ENCODE measurements at places on chromosomes 16 and 17. TPM values are rescaled to one million over a fixed set of nuclear protein-coding genes. Genes with fewer than 3 reads are reported as not detected.
A peak's percentile ranks its signal among the peaks of the same experiment; 100 is the strongest.

DNA sequence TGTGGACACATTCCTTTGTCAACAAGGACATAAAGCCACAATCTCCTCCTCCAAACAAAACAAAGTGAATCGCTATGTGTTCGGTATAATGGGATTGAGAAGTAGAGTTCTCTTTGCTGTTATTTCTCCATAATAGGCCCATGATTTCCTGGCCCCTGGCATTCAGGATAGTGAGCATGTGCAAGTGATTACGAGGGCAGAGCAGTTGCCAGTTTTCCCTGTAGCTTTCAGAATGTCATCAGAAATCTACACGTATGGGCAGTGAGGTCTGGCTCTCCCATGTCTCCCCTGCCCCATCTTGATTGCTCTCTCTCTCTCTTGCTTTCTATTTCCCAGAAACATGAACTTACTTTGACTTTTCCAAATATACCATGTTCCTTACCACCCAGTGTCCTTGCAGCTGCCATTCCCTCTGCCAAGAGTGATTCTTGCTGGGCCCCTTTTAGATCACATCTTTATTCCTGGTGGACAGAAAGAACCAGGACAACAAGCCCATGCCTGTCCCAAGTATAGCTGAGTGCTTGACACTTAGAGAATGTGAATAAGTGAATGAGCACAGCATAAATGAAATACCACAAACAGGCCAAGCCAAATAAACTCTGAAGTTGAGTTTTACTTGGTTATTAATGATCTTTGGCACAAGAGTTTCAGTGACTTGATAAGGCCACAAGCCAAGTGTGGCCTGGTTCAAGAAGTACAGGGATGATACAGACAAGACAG is 273.1 kb downstream of the CDH13 start:
- H3K4me3 ChIP-seq = no peak overlapping the region
- DNase-seq = no peak
- H3K4me1 ChIP-seq = no peaks in the 10 kb centered on the region
- no peaks in the 10 kb centered on the region for H3K36me3 ChIP-seq

DNA sequence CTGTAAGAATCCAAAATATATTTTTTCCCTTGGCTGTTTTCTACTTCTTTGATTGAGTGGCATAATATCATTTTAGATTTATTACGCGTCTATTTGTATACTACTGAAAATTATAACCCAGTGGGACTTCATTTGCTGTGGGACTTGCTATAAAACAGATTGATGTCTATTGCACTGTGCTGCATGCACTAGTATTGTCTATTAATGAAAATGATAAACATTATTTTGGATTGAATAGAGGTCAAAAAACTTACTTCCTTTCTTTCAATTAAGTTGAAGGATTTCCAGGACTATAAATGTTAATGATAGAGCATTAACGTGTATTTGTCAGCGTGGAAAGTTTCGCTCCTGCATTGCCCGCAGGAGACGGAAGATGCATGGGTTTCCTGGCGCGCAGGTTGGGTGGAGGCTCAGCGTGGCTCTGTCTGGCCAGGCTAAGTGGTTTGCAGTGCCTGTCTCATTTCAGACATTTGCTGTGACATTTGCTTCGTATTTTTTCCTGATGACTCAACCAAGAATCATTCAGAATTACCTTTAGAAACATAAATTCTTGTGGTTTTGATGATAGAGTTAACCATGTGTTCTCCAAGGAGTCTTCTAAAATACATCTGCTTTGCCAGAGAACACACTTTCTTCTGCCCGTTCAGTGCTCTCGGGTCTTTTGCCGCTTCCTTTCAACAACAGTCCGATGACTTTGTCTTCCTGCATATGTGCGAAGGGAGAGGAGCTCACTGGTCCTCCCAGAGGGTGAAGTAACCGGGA is 216.7 kb downstream of the RPTOR start:
- H3K4me1 ChIP-seq = no peaks in the 10 kb centered on the region
- no peak overlapping the region for H3K4me3 ChIP-seq
- DNase-seq = no peak
- H3K36me3 ChIP-seq = no peaks in the 10 kb centered on the region
- H3K27ac ChIP-seq = no peak overlapping the region

Gene LDHD
- 10.7 TPM for total RNA-seq

DNA sequence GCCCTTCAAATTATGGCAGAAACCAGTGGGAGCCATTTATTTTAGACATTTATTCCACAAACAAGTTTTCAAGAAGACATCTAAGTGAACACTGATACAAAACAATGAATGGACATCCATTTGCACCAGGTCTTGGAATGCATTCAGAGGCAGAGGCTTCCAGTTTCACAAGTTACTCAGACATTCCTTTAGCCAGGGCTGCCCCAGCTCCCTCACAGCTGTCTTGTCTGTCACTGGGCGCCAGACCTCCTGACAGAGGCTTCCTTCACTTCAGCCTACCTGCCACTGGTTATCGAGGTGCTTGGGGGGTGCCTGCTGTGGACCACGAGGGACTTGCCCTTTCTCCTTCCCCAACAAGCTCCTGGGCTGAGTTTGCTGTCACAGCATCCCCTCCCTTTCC is 19.2 kb downstream of the AQP8 start:
- no peak overlapping the region for H3K27ac ChIP-seq
- no peak for DNase-seq
- H3K36me3 ChIP-seq = peaks cover 6% of the 10 kb centered on the region
- H3K27me3 ChIP-seq = no peaks in the 10 kb centered on the region
- no peak overlapping the region for H3K4me3 ChIP-seq

- H3K4me3 ChIP-seq = no peak overlapping the region
- no peak overlapping the region for H3K27ac ChIP-seq
- no peaks in the 10 kb centered on the region for H3K36me3 ChIP-seq
- no peaks in the 10 kb centered on the region for H3K27me3 ChIP-seq
These were observed 16.1 kb downstream of the TIMM22 start for GRCh38 chr17:1012823-1013728.

Gene KRTAP9-8
- not detected for total RNA-seq

DNA sequence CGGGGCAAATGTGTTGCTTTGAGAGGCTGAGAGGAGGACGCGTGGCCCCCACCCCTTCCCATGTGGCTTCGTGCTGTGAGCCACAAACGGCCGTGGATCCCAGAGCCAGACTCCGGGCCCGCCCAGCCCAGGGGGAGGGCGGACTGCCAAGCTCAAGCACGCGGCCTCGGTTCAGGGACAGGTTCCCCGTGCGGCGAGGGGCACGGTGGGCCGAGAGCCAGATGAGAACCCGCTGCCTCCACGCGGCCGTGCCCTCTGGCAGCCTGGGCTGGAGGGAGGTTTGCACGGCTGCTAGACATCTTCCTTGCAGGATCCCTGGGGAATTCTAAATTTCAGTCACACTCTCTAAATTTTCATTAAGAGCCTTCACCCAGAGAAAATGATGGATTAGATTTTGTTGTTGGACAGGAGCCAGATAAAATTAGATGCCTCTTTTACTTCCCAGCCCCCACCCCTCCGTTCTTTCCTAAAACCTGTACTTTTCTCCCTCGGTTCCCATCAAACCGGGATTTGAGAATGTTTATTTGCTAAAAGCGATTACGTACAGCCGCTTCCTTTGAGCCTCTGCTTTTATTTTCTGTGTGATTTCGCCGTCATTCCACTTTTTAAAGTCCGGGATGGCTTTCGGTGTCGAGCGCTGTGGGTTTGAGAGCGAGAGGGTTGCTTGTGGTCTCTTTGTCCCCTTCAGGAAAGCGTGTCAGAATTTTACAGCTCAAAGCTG is 25.0 kb upstream of the GNG13 start:
- peaks cover 4% of the 10 kb centered on the region for H3K4me1 ChIP-seq
- peak overlapping the region; percentile 43 for H3K4me3 ChIP-seq
- H3K27me3 ChIP-seq = no peaks in the 10 kb centered on the region
- DNase-seq = no peak
- no peaks in the 10 kb centered on the region for H3K36me3 ChIP-seq
- no peak overlapping the region for H3K27ac ChIP-seq

- no peak overlapping the region for H3K4me3 ChIP-seq
- H3K27me3 ChIP-seq = no peaks in the 10 kb centered on the region
- no peak overlapping the region for H3K27ac ChIP-seq
- no peaks in the 10 kb centered on the region for H3K36me3 ChIP-seq
These were observed 3.6 kb upstream of the KDM8 start for GRCh38 chr16:27199736-27200135.

GRCh38 chr17:19905502-19905901 is 37.8 kb upstream of the ULK2 start:
- no peaks in the 10 kb centered on the region for H3K27me3 ChIP-seq
- no peak overlapping the region for H3K27ac ChIP-seq
- DNase-seq = no peak
- no peak overlapping the region for H3K4me3 ChIP-seq
- peaks cover 6% of the 10 kb centered on the region for H3K36me3 ChIP-seq

DNA sequence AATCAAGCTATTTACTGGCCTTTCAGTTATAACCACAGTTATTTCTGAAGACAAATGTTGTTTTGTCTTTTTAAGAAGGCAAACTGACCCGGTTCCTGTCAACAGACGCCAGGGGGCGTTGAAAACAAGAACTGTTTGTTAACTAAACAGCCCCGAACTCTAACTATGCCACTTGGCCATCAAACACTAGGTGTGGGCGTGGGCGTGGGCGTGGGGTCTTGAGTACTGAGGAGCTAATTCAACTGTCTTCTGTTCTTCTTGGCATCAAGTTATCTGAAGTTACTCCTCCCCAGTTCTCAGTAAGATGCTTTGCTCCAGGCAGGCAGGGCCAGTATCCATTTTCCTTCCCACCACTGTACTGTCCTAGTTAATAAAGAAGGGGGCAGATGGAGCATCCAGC is 63.3 kb upstream of the MTMR4 start:
- DNase-seq = peak; percentile 30
- H3K4me1 ChIP-seq = no peaks in the 10 kb centered on the region
- no peaks in the 10 kb centered on the region for H3K36me3 ChIP-seq
- H3K27me3 ChIP-seq = no peaks in the 10 kb centered on the region
- H3K4me3 ChIP-seq = no peak overlapping the region

Gene TNK1
- total RNA-seq = 22.1 TPM

- H3K36me3 ChIP-seq = no peaks in the 10 kb centered on the region
- no peaks in the 10 kb centered on the region for H3K4me1 ChIP-seq
- no peak overlapping the region for H3K4me3 ChIP-seq
- no peak for DNase-seq
- no peaks in the 10 kb centered on the region for H3K27me3 ChIP-seq
- no peak overlapping the region for H3K27ac ChIP-seq
These were observed 74.8 kb upstream of the SMURF2 start for GRCh38 chr17:64736804-64737492.

DNA sequence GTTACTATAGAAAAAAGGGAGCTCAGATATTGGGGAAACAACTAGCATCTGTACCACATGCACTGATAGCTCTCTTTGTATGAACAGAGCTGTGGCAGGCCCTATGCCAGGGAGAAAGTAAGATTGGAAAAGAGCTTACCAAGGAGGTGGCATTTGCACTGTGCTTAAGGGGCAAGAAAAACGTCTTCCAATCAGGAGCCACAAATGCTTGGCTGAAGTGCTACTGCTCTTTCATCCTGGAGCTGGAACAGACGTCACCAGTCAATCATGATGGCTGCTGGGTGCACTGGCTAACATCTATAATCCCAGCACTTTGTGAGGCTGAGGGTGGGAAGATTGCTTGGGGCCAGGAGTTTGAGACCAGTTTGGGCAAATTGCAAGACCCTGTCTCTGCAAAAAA is 218.5 kb downstream of the SEC14L1 start:
- H3K4me3 ChIP-seq = no peak overlapping the region
- no peak overlapping the region for H3K27ac ChIP-seq
- no peaks in the 10 kb centered on the region for H3K27me3 ChIP-seq
- H3K36me3 ChIP-seq = no peaks in the 10 kb centered on the region

- no peak overlapping the region for H3K27ac ChIP-seq
- DNase-seq = no peak
- no peak overlapping the region for H3K4me3 ChIP-seq
- no peaks in the 10 kb centered on the region for H3K27me3 ChIP-seq
These were observed 14.5 kb downstream of the ZFPM1 start for GRCh38 chr16:88467541-88467944.

DNA sequence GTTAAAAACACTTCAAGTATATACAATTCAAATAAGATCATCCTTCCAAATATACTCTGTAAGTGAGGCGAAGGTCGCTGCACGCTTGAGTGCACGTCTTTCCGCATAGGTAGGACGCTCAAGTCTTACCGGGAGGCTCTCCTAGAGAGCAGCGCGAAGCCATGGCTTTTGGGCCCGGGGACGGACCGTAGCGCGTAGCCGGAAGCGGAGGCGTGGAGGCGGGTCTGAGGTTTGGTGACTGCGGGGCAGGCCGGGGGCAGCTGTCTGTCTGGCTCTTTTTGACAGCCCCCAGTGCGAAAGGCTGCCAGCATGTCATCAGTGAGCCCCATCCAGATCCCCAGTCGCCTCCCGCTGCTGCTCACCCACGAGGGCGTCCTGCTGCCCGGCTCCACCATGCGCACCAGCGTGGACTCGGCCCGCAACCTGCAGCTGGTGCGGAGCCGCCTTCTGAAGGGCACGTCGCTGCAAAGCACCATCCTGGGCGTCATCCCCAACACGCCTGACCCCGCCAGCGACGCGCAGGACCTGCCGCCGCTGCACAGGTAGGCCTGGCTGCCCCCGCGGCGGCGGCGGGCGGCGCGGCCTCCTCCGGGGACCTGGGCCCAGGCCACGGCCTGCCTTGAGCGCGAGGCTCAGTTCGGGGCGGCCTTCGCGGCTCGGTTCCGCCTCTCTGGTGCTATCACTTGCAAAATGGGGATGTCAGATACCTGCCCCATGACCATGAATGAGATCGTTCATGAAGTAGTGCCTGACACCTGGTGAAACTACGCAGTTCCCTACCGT is at the start of gene LONP2:
TSS of gene LONP2 (plus strand) at position 221 of the 783 bp plus-strand sequence. CDS start at position 310, 89 bp downstream.
- H3K36me3 ChIP-seq = no peaks in the 10 kb centered on the region
- peak; percentile 85 for DNase-seq
- peak within 1 kb of the TSS; percentile 95 for H3K27ac ChIP-seq
- peak within 1 kb of the TSS; percentile 96 for H3K4me3 ChIP-seq
- no peaks in the 10 kb centered on the region for H3K4me1 ChIP-seq
- no peaks in the 10 kb centered on the region for H3K27me3 ChIP-seq

Gene IGF2BP1
- not detected for total RNA-seq

Gene FGF11
- total RNA-seq = 2.9 TPM

- H3K4me3 ChIP-seq = no peak overlapping the region
- DNase-seq = no peak
- H3K27ac ChIP-seq = no peak overlapping the region
These were observed 20.4 kb upstream of the MRPS23 start for GRCh38 chr17:57870283-57870635.

Gene SLC46A1
- total RNA-seq = 12.5 TPM

Gene HCRT
- total RNA-seq = not detected

- H3K4me3 ChIP-seq = no peak overlapping the region
- no peak overlapping the region for H3K27ac ChIP-seq
- no peaks in the 10 kb centered on the region for H3K27me3 ChIP-seq
- DNase-seq = no peak
- no peaks in the 10 kb centered on the region for H3K4me1 ChIP-seq
- no peaks in the 10 kb centered on the region for H3K36me3 ChIP-seq
These were observed 3.0 kb downstream of the ICAM2 start for GRCh38 chr17:64017381-64017980.

GRCh38 chr17:48307255-48307654 is 122.8 kb downstream of the SKAP1 start:
- H3K27ac ChIP-seq = no peak overlapping the region
- DNase-seq = no peak
- no peaks in the 10 kb centered on the region for H3K4me1 ChIP-seq
- H3K27me3 ChIP-seq = peaks cover 34% of the 10 kb centered on the region
- no peak overlapping the region for H3K4me3 ChIP-seq

Gene NLRC3
- 1.6 TPM for total RNA-seq

- DNase-seq = no peak
- H3K4me1 ChIP-seq = no peaks in the 10 kb centered on the region
- no peak overlapping the region for H3K27ac ChIP-seq
- H3K27me3 ChIP-seq = no peaks in the 10 kb centered on the region
These were observed 105.8 kb upstream of the ADAMTS18 start for GRCh38 chr16:77540646-77541045.

Gene BCL6B
- total RNA-seq = 4.1 TPM

Gene TPSD1
- total RNA-seq = 5.9 TPM

GRCh38 chr16:66574531-66574930 is 4.7 kb upstream of the CMTM2 start:
- DNase-seq = no peak
- no peak overlapping the region for H3K4me3 ChIP-seq
- H3K36me3 ChIP-seq = no peaks in the 10 kb centered on the region
- no peaks in the 10 kb centered on the region for H3K27me3 ChIP-seq
- H3K4me1 ChIP-seq = no peaks in the 10 kb centered on the region

Data from breast epithelium (tissue), 4 donors.